CD4-positive, alpha-beta T cell treated with Interferon alpha-2 for 1 hour (primary cell): ENCODE measurements at places on chromosomes 4 and X.

DNA sequence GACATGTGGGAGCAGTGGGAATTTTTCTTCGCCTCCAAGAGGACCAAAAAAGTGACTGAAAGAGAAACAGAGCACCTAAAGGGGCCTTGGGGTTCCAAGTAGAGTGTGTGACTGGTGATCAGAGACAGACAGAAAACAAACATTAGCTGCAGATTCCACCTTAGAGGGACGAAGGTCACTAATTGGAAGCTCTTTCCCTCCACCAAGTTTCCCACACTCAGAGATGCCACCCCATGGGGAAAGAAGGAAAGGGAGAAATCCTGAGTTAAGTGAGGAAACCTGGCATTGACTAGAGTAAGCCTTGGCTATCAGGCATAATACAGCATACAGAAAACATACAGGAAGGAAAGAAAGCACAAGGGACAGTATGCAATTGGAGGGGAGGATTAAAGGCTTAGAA lies 90.9 kb downstream of the HNRNPD start:
- no peak for DNase-seq

DNA sequence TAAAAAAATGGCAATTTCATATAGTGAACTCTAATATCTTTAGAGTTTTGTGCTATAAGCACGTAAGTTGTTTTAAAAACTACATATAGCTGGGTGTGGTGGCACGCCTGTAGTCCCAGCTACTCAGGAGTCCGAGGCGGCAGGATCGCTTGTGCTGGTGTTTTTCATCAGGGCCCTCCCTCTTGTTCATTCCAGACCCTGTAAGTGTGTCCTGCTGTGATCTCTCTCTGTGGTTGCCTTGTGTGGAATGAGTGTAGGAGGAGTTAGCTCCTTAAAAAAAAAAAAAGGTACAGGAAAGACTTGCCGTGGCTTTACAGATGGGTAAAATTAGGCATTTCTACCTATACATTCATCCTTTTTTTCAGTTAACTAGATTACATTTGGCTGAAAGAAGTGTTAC lies 35.4 kb downstream of the RBBP7 start:
- no peak for DNase-seq

GRCh38 chr4:152156442-152156841 lies 379.4 kb downstream of the FBXW7 start:
- no peak for DNase-seq

DNA sequence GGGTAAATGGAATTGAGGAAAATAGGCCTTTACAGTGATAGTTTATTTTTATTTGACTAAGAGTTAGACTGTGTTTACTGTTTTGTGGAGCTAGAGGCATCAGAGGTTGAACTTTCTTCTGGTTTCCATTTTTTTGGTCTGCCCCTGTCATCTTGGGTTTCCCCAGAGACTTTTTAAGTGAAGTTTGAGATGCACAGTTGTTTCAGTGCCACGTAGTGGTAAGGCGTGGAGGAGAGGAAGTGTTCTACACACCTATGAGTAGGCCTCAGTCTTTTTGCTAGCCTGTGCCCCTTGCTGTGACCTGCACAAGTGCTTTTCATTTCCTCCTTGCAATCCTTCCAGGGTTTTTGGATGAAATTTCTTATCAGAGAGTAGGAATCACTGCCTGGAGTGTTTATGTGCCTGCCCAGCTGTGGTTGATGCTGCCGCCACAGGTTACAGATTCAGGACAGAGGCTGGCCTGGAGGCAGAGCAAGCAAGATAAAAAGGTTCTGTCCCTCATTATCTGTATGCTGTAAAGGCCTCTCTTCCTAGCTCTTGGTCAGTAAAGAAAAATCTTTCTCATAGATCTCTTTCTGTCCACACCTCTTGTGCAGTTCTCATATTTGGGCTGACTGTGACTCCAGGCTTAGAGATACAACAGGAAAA lies 12.5 kb upstream of the HSFX4 start:
- DNase-seq = no peak

GRCh38 chr4:116427666-116428065 lies 657.7 kb downstream of the TRAM1L1 start:
- no peak for DNase-seq

DNA sequence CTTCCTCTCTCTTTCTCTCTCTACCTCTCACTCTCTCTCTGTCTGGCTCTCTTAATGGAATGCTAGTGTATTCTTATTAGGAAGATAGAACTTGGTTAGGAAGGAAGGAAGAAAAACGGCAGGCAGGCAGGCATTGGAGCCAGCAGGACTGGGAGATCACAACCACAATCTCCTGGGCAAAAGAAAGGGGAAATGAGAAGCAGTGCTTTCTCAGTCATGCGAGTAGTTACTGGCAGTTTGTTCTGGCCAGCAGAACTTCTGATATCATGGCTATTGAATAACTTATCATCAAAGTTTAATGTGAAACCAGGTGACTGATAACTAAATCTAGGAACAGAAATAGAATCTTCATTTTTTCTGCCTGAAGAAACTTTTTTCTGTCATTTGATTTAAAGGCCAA lies 60.9 kb upstream of the PAGE1 start:
- no peak for DNase-seq
